Activated CD8-positive, alpha-beta T cell treated with anti-CD3 and anti-CD28 coated beads for 36 hours (primary cell): ENCODE measurements at places on chromosomes 3 and 15.

DNA sequence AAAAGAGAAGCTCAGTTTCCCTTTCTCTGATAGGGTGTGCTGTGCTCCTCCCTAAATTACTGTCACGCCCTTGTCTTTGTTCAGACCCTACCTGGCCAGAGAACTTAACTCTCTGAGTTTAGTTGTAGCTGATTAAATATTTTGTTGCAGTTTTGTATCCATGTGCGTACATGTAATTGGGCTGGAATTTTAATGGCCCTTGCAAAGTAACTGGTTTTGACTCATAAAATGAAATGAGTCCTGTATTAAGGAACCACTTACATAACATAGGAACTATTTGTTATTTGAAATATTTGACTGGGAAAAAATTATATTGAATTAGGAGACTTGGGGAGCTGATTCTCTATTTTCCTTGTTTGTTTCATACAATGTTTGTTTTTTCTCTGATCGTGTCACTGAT is 80.2 kb downstream of the LRRK1 start:
- no peaks in the 10 kb centered on the region for H3K4me1 ChIP-seq
- H3K27ac ChIP-seq = no peak overlapping the region
- no peak for DNase-seq
- H3K36me3 ChIP-seq = no peaks in the 10 kb centered on the region
- peaks cover 2% of the 10 kb centered on the region for H3K27me3 ChIP-seq

GRCh38 chr3:50573566-50574443 is 4.5 kb downstream of the HEMK1 start:
- peaks cover 66% of the 10 kb centered on the region for H3K4me1 ChIP-seq
- peak; percentile 97 for DNase-seq
- peaks cover 2% of the 10 kb centered on the region for H3K27me3 ChIP-seq

DNA sequence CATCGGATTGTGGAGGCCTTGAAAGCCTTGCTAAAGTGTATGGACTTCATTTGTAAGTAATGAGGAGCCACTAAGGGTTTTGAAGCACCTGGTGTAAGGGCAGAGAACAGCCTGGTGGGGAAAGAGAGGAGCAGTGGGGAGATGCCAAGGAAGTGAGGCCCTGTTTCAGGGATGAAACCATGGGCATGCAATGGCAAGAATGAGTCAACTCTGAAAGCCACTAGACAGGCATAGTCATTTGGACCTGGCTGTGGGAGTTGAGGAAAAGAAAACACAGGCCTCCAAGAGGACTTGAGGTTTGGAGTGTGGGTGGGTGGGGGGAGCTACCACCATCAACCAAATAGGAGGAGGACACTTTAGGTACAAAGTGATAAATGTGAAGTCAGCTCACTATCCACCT is 7.6 kb downstream of the XCR1 start:
- peak overlapping the region; percentile 13 for H3K27ac ChIP-seq
- no peak overlapping the region for H3K4me3 ChIP-seq
- peak; percentile 58 for DNase-seq
- H3K27me3 ChIP-seq = peaks cover 6% of the 10 kb centered on the region
- peaks cover 30% of the 10 kb centered on the region for H3K4me1 ChIP-seq

DNA sequence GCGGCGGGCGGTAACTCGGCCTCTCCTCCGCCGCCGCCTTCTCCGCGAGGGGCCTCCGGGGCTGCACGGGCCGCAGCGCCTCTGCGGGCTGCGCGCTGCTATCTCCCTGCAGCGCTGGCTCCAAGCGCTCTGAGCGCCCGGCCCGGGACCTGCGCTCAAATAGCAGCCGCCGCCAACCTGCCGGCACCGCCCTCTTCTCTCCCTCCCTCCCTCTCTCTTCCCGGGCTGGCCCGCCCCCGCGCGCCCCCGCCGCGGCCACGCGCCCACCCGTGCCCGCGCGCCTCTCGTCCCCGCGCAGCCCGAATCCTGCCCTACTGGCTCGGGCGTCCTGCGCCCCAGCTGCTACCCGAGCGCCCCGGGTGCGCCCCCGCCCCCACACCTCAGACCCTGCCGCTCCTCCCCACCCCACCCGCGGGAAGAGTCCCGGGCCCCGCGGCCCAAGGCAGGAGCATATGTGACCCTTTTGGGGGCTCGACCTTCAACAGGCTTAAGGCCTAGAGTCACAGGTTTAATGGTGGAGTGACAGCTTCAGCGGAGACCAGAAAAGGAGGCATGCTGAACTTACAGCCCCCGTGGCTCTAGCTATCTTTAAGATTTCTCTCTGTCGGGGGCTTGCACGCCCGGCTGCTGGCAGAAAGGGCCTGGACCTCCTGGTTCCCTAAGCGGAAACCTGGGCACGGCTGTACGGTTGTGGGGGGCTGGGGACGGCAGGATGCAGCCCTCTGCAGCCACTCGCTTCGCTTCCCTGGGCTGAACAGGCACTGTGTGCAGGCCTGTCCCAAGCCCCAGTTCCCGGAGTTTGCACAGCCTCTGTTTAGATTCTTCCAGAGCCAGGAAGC is at the start of gene CACNA2D2:
Gene CACNA2D2 (minus strand): TSS at position 131 of the 839 bp plus-strand sequence. CDS start 211 bp downstream, outside the sequence.
- peaks cover 12% of the 10 kb centered on the region for H3K27me3 ChIP-seq
- DNase-seq = peak; percentile 60
- no peak within 1 kb of the TSS for H3K27ac ChIP-seq
- H3K4me3 ChIP-seq = peak within 1 kb of the TSS; percentile 63

DNA sequence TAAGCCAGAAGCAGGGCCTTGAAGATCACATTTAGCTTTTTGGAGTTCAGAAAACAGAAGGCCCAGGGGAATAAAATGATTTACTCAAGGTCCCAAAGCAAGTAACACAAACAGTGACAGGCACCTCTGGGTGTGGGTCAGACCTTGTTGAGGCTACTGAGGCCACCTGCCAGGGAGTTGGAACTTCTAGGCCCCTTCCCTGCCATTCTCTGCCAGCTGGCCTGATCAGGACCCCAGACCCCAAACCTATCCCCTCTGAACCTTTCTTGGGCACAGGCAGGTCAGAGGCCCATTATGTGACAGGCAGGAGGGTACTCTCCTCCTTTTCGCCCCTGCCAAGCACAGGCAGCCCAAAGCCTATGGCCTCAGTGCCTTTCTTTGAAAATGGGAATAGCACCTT is 49.4 kb upstream of the ATP2B2 start:
- H3K4me1 ChIP-seq = peaks cover 27% of the 10 kb centered on the region
- no peak for DNase-seq
- H3K36me3 ChIP-seq = no peaks in the 10 kb centered on the region
- H3K27ac ChIP-seq = no peak overlapping the region
- H3K4me3 ChIP-seq = no peak overlapping the region

DNA sequence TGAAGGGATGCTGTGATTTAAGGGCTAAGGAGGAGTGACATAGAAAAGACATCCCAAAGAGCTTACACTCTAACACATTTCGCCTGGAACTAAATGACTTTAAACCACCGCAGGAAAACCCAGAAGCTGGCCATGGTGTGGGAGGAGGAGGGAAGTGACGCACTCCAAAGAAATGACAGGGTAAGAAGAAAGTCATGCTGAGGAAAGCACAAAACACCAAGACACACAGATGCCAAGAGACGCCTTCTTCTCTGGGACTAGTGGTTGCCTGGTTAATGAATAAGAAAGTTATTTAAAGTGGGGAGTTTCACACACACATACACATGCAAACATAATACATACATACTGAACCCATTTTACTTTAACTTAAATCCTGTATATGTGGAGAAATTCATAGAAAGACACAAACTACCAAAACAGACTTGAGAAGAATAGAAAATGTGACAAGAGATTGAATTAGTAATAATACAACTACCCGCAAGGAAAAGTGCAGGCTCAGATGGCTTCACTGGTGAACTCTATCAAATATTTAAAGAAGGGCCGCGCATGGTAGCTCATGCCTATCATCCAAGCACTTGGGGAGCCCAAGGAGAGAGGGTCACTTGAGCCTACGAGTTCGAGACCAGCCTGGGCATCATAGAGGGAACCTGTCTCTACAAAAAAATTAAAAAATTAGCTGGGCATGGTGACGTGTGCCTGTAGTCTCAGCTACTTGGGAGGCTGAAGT is 125.5 kb downstream of the NSMCE3 start:
- no peak overlapping the region for H3K27ac ChIP-seq
- H3K4me3 ChIP-seq = no peak overlapping the region
- H3K36me3 ChIP-seq = no peaks in the 10 kb centered on the region
- H3K4me1 ChIP-seq = peaks cover 9% of the 10 kb centered on the region
- DNase-seq = no peak

- H3K36me3 ChIP-seq = no peaks in the 10 kb centered on the region
- H3K27ac ChIP-seq = no peak overlapping the region
- no peak for DNase-seq
- H3K4me1 ChIP-seq = peaks cover 19% of the 10 kb centered on the region
- no peak overlapping the region for H3K4me3 ChIP-seq
Measured at GRCh38 chr3:170428095-170428494, 9.4 kb downstream of the CLDN11 start.

DNA sequence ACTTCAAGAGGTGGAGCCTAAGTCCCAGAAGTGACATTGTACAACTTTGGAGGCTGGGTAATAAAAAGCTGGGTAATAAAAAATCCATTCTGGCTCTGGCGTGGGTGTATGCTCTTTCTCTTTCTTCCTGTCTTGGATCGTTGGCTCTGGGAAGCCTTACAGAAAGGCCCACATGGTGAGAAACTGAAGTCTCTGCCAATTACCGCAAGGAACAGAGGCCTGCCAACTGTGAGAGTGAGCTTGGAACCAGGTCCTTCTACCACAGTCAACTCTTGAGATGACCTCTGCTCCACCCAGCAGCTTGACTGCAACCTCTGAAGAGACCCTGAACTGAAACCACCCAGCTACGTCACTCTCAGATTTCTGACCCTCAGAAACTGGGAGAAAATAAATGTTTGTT is 51.0 kb downstream of the NR2F2 start:
- no peaks in the 10 kb centered on the region for H3K36me3 ChIP-seq
- H3K27me3 ChIP-seq = peaks cover 6% of the 10 kb centered on the region
- H3K27ac ChIP-seq = no peak overlapping the region
- no peak for DNase-seq
- no peak overlapping the region for H3K4me3 ChIP-seq

DNA sequence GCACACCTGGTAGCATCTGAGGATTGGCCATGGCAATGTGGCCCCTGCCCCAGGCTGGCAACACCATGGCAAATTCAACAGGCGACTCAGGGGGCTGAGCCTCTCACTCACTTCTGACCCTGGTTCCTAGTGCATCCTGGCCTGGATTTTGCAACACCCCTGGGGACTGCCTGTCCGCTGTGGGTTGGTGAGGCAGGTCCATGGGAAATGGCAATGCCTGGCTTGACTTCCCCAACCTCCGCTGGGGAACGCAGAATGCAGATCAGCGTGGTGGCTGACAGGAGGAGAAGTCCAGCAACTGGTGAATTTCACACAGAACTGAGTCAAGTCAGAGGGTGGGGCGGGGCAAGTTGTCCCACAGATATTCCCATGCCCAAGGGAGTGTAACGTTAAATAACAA is 3.9 kb upstream of the PSTPIP1 start:
- DNase-seq = no peak
- H3K36me3 ChIP-seq = peaks cover 11% of the 10 kb centered on the region
- no peaks in the 10 kb centered on the region for H3K27me3 ChIP-seq

DNA sequence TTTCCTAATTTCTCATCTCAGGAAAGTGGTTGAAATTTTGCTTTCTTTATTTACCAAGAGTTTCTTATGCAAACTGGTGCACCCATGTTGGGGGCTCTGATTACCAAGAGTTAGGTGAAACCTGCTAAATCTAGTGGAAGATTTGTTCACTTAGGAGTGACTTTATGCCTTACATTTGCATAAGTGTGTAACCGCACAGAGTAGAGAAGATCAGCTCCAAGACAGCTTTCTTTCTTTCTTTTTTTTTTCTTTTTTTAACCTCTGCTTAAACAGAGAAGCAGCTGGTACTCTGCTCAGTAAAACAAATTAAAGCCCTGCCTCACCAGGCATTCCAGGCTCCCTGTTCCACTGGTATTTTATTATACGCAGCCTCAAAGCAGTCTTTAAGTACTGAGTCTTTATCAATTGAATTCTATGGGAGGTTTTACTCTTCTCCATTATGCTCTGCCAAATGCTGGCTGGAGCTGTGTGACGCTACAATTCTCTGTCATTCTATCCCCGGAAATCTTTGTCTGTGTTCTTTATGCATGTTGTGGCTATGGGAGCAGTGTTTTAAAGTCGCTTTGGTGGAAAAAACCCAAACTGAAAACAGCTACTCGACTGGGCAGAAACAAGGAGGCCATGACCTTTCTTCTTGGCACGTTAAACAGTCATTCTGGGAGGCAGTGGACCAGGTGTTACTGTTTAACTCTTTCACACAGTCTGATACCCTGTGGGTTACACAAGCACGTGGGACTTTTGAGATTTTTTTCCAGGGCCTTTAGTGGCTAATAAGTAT is 55.2 kb upstream of the GBE1 start:
- peaks cover 7% of the 10 kb centered on the region for H3K4me1 ChIP-seq
- DNase-seq = peak; percentile 65
- H3K27ac ChIP-seq = peak overlapping the region; percentile 34
- no peak overlapping the region for H3K4me3 ChIP-seq

GRCh38 chr3:123143669-123144411 is 57.9 kb upstream of the SEC22A start:
- H3K36me3 ChIP-seq = peaks cover 37% of the 10 kb centered on the region
- H3K4me3 ChIP-seq = no peak overlapping the region
- no peak for DNase-seq
- H3K4me1 ChIP-seq = no peaks in the 10 kb centered on the region
- no peak overlapping the region for H3K27ac ChIP-seq

- DNase-seq = no peak
- H3K27ac ChIP-seq = no peak overlapping the region
- H3K36me3 ChIP-seq = no peaks in the 10 kb centered on the region
- no peak overlapping the region for H3K4me3 ChIP-seq
Measured at GRCh38 chr3:71926616-71927015, 141.7 kb upstream of the PROK2 start.
